Motor neuron (in vitro differentiated cells): ENCODE measurements at places on chromosomes 3 and 15. TPM values are rescaled to one million over a fixed set of nuclear protein-coding genes. Genes with fewer than 3 reads are reported as not detected.

DNA sequence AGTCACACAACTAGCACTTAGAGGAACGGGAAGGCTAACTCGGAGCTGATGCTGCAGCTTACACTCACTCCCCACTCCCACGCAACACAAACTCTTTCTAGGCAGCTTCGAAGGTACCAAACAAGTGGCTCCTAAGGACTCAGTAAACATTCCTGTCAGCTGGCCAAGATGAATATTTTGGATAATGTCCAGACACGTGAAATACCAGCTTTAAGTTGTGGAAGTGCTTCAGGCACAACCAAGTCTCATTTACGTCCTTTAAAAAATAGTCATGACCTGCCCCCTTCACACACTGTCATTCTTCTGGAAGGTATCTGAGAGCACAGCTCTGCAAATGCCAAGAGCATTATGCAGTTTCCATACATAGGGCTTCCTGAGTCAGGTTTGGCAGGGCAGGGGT lies 1005.9 kb upstream of the CFAP20DC start:
- ATAC-seq = no peak

Gene NMNAT3
- 3.0 and 4.3 TPM in 2 replicates for total RNA-seq

Gene KBTBD13
- total RNA-seq = 0.19 TPM in 1 of 2 replicates, not detected in the other

- no peak for ATAC-seq
Measured at GRCh38 chr3:16401273-16401672, 112.2 kb downstream of the RFTN1 start.

DNA sequence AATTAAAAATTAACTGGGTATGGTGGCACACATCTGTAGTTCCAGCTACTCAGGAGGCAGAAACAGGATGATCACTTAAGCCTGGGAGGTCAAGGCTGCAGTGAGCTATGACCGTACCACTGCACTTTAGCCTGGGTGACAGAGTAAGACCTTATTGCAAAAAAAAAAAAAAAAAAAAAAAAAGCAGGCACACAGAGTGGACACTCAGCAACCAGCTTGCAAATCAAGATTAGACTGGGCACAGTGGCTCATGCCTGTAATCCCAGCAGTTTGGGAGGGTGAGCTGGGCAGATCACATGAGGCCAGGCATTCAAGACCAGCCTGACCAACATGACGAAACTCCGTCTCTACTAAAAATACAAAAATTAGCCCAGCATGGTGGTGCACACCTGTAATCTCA lies 5.4 kb downstream of the CLN6 start:
- no peak for ATAC-seq

- no peak for ATAC-seq
Measured at GRCh38 chr15:71455107-71455506, 339.8 kb downstream of the THSD4 start.

DNA sequence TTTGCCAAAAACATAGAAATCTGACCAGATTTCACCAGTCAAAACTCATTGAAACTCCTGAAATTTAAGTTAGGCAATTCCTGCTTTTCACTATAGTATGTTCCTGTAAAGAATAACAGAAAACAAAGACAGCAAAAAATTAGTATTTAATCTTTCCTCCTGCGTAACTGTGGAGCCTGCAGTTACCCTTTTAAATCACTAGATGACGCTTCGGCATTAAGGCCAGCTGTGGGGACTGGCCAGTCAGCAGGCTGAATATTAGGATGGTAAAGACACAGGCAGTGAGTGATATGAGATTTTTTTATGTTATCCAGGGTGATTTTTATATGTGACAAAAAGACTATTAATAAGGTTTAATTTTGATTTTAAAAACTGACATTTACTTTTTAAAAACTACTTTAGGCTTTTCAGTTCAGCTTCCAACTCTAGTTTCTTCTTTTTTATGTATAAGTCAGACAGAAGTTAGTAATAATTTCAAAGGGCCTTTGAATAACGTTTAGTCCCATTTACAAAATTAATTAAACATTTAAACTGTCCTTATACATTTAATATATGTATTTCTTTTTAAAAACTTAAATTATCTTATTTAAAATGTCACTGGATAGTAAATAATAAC lies 165.1 kb downstream of the PPM1L start:
- peak; percentile 76 for ATAC-seq

DNA sequence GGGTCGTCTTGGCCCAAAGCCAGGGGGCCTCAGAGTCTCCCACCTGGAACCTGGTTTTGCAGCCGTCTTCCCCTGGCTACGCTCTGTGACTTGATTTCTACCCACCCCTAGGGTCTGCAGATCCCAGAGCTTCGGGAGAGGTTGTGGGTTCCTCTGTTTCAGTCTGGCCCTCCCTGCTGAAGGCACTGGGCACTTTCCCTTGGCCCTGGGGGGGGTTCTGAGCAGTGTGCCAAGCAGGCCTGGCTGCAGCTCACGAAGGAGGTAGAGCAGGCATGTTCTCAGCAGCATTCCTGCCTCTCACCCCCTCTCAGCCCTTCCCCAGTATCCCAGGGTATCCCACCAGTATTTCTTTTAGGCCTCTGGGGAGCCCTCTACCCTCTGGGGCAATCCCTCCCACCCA lies 99.0 kb downstream of the TMEM266 start:
- ATAC-seq = no peak

Gene USP13
- total RNA-seq = 9.9 and 11.2 TPM in 2 replicates

- no peak for ATAC-seq
Measured at GRCh38 chr15:48992545-48992944, 28.8 kb upstream of the SHC4 start.

Gene PPP1R14D
- total RNA-seq = not detected in 2 replicates

DNA sequence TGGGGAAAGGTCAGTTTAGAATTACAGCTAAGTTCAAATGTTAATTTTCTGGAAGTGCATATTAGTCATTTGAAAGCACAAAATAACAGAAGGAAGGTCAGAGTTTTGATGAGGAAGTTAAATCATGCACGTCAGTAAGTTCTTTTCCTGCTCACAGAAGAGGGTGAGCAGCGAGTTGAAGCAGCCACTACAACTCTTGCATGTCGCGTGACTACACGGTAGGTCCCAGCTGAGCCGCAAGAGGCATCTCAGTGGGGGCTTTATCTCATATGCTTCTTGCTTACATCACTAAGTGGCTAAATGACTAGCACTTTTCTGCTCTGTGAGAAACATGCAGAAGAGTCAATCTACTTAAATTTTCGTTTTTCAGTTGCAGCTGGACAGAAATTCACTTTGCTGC lies 21.3 kb upstream of the SEC62 start:
- no peak for ATAC-seq

- ATAC-seq = no peak
Measured at GRCh38 chr3:38133557-38134405, 3.1 kb downstream of the ACAA1 start.

- no peak for ATAC-seq
Measured at GRCh38 chr15:59531066-59531675, 80.4 kb upstream of the GCNT3 start.

Gene CGNL1
- total RNA-seq = 24.7 and 43.0 TPM in 2 replicates

Gene LYZL4
- not detected in 2 replicates for total RNA-seq

- no peak for ATAC-seq
Measured at GRCh38 chr3:129973853-129974563, 512 bp upstream of the TRH start.

- ATAC-seq = peak; percentile 52
Measured at GRCh38 chr3:119276680-119277079, 17.5 kb upstream of the ARHGAP31 start.

DNA sequence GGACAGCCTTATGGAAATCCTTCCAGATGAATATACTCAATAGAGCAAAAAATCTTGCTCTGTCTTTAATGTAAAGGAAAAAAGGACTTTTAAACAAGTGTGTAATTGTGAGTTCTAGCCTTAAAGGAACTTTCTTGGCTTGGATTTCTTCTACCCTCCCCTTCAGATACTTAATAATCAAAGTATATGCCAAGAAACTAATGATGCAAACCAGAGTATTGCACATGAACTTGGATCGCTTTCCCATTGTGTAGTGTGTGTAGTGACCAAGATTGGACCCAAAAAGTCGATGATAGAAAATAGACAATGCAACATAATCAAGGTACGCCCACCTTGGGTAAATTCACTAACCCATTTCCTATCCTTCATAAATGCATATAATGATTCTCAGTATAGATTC lies 123.8 kb downstream of the TIGIT start:
- no peak for ATAC-seq
